ENCODE measurements at places on chromosomes 1 and 21. TPM values are rescaled to one million over a fixed set of nuclear protein-coding genes. Genes with fewer than 3 reads are reported as not detected.

Gene UQCRHL
- total RNA-seq, result 1.3 TPM

Gene CD5L
- not detected for total RNA-seq

Gene OPRD1
- total RNA-seq, result not detected

Gene LRRC38
- total RNA-seq, result not detected

Gene SLC37A1
- 11.7 TPM for total RNA-seq

Gene RGS13
- total RNA-seq, result 1.5 TPM

Gene PLCH2
- 0.71 TPM for total RNA-seq

Gene GRHL3
- total RNA-seq, result not detected

Gene TTC24
- 0.36 TPM for total RNA-seq

Gene MACF1
- total RNA-seq, result 613 TPM

Gene ZBTB8B
- total RNA-seq, result not detected

Gene MR1
- 23.9 TPM for total RNA-seq

Gene SPATA1
- total RNA-seq, result 1.9 TPM

Gene SPRR5
- not detected for total RNA-seq

Gene BNIPL
- 0.54 TPM for total RNA-seq

DNA sequence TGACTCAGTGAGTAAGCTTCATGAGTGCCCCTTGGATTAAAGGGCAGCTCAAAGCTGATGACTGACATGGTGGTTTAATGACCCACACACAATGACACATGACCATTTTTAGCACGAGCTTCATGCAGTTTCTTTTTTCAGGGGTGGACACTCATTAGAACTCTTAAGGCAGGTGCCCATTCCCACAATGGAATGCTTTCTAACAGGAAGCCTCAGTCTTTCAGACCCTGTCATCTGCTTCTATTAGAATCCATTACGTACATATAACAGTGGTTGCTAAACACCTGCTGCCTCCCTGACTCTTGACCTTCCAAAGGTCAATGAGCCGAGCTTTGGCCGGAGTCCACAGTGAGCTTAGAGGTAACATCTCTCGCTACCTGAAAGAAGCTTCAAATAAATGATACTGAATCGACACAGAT lies 27.4 kb downstream of the AKNAD1 start:
- DNase-seq, result no peak

- no peak for DNase-seq
Observed at GRCh38 chr1:202124142-202124541, 1.4 kb downstream of the GPR37L1 start.

DNA sequence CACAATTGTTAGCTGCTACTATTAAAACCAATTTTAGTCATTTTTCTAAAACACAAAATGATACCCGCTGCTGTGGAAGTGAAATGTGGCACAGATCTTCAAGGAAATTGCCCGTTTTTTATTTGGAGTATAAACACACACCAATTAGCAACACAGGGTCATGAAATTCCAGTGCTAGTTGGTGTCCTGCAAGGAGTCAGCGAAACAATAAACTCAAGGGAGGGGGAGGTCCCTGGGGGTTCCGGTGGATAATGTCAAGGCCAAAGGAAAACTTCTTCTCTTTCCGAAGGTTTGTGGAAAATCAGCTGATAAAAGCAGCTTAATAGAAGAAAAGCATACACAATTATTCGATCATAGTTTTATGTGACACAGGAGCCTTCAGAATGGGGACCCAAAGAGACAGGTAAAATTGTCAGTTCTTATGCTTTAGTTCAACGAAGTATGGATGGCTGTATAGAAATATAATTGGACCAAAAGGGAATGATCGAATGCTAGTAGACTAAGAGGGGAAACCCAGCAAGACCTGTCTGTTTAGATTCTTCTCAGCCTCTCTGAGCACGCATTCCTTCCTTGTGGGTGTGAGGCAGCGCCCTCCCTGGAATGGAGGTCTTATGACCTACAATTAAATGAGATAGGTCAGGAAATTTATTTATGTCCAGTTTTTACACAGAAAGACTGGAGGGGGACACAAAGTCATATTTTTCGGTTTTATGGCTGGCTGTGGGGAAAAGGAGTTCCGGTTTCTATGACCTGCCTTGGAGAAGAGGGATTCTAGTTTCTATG lies 65.9 kb downstream of the KCNK1 start:
- no peak for DNase-seq

DNA sequence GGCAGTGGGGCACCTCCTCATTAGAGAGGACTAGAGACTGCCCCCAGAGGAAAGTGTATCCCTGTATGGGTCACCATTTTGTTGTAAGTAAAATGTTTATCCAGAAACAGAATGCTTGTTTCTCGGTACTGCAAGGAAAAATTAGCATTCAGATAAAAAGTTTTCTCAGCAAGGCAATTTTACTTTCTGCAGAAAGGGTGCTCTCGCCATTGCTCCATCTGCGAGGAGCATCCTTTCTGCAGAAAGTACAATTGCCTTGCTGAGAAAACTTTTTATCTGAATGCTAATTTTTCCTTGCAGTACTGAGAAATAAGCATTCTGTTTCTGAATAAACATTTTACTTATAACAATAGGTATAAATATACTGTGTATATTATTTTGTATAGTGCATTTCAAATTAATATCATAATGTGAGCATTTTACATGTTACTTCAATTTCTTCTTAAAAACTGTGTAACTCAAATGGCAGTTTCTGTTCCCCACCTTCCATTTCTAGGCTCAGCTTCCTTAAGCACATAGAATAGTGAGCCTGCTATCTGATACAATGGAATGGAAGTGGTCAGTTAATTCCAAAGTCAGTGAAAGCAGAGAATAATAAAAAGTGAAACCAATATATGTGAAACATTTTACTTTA lies 76.5 kb upstream of the DESI2 start:
- DNase-seq, result no peak

GRCh38 chr1:30384286-30385245 lies 338.8 kb downstream of the MATN1 start:
- peak; percentile 55 for DNase-seq

- DNase-seq, result no peak
Observed at GRCh38 chr1:230708631-230709580, 5.0 kb downstream of the AGT start.

GRCh38 chr1:174005032-174005431 lies 17.1 kb downstream of the RC3H1 start:
- no peak for DNase-seq

- no peak for DNase-seq
Observed at GRCh38 chr1:245378745-245379144, 224.0 kb downstream of the KIF26B start.

GRCh38 chr21:38349111-38349746 lies 92.4 kb downstream of the KCNJ15 start:
- DNase-seq, result no peak

DNA sequence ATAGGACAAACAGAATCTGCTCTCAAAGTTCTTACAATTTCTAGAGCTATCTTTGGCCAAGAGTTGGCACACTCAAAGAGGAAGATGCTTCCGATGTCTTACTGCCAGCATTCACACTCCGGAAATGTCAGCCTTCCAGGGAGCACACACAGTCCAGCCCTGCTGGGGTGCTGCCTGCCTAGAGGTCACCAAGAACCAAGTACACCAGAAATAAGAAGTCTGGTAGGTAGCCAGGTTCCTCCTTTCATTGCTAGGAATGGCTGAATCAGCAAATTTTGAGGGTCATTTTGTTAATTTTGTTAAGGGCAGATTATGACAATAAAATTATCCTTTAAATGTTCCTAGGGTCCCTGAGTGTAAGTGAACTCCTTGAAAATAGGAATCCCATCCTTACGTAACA lies 77.5 kb downstream of the PLPP3 start:
- no peak for DNase-seq

GRCh38 chr21:39518055-39518846 lies 66.5 kb downstream of the SH3BGR start:
- no peak for DNase-seq

DNA sequence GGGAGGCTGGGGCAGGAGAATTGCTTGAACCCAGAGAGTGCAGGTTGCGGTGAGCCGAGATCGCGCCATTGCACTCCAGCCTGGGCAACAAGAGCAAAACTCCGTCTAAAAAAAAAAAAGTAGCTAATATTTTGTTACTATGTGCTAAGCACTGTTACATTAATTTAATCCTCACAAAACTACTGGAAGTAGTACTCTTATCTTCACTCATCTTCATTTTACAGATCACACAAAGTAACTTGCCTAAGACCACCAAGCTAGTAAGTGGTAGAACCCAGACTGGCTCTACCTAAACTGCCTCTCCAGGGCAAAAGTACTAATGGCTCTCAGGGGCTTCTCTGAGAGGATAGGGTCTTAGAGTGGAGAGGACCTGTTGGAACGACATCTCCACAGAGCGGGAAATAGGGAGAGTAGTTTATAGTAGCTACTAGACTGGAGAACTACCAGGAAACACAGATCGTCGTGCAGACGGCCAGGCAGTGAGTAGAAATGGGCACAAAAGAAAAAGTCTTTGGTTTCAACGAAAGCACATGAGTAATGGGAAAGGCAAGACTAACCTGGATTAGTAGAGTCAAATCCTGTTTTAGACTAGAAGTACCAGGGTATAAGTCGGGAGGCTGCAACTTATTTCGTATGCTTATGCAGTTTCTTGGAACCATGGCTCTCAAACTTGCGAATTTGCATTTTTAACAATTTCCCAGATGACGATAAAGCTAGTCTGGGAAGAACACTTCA lies 1.4 kb downstream of the CLCC1 start:
- DNase-seq, result no peak

- no peak for DNase-seq
Observed at GRCh38 chr1:55235722-55236121, 20.6 kb upstream of the USP24 start.

GRCh38 chr1:221078260-221078965 lies 199.2 kb downstream of the HLX start:
- no peak for DNase-seq

DNA sequence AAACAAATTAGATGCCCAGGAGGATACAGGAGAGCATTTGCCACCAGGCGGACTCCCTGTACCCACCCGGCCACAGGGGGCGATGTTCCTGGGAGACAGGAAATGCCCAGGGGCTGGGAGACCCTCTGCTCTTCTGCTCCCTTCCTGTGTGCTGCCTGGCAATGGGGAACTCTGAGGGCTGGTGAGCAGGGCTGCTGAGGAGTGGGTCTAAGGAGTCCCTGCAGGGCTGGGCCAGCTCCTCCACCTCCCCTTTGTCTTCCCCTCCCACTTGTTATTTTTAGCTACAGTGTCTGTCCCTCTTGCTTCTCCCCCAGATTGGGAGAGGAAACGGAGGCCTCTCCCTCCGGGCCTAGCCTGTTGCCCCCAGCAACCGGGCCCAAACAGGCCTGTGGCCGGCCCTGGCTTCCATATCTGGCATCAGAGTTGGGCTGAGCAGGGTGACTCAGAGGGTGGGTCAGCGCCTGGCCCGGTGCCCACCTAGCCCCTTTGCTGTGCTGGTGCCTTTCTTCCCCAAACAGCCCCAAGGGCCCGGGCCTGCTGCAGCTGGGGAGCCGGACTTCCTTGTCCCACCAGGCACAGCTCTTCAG lies 11.6 kb downstream of the LMNA start:
- peak; percentile 99 for DNase-seq

DNA sequence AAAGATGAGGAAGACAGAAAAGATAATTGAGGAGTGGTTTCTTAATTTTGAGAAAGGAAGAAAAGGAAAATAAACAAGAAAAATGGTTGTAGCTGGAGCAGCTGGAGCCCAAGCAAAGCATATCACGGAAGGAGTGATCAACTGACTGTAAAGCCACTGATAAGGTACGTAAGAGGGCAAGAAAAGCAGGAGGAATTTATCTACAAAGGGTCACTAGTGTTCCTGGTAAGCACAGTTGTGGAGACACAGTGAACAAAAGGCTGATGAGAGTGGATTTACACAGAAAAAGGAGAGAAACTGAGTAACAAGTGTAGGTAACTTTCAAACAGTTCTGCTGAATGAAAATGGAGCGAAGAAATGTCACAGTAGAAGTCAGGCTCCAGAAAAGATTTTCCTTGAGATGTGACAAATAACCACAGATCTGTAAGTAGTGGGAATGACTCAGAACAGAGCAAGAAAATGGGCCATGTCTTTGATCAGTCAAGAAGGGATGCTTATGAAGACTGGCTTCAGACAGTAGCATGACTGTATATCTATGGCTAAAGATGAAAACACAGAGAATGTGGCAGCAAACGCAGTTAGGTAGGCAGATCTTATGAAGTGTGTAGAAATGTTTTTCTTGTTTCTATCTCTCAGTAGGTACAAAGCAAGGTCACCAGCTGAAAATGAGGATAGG lies 45.6 kb upstream of the RBM34 start:
- no peak for DNase-seq

- peak; percentile 37 for DNase-seq
Observed at GRCh38 chr1:6523566-6523965, 30.7 kb downstream of the NOL9 start.

DNA sequence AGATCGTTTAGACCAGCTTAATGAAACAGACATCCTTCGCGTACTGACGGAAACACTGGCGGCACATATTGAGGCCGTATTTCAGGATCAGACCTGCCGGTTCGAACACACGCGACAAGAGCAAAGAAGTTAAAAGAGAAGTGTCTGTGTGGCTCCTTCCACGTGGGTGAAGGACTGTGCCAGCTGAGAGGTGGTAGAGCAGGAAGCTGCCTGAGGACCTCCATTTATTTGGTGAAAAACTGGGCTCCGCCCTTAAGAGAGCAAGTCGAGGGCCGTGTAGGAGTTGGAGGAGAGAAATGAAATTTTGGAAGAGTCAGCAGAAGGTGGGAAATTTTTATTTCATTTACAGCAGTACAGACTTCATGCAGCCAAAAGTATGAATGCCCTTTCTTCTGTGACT lies 38.8 kb upstream of the ADORA3 start:
- DNase-seq, result no peak

GRCh38 chr1:96049759-96050409 lies 671.7 kb upstream of the PTBP2 start:
- no peak for DNase-seq

GRCh38 chr21:34915364-34915841 lies 133.7 kb downstream of the RUNX1 start:
- DNase-seq, result no peak

GRCh38 chr1:193060115-193060403 lies 647 bp downstream of the RO60 start:
- no peak for DNase-seq

DNA sequence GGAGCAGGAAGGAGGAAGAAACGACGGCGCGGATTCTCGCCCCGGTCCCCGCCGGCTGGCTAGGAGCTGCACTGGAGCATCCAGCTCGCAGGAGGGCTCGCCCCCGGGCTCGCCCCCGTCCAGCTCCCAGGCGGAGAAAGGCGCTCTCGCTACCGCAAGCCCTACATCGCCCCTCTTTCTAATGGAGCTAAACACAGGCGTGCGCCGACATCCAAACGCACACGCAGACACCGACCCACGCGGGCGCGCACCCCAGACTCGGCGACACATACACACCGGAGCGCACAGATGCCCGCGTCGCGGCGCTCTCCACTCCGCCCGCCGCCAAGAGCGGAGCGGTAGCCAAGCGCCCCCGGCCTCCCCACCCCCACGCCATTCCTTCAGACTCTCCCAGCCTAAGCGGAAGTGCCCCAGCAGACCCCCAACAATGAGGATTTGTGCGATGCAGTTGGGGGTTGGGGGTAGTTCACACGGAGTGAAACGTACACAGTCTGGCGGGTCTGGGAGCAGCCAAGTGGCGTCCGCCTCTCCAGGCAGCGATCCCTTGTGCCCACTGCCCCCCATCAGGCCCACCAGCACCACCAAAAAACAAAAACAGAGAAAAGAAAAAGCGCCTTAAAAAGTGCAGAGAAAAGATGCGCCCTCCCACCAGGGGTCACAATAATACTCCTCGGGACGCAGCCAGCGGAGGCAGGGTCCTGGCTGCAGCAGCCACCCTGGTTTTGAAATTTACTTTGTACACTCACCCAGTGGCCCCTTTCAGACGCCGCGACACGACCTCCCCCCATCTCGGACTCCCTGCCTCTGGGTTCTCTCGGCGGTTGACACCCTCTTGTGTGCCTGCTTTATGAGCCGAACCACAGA lies 1.4 kb downstream of the DAB1 start:
- DNase-seq, result no peak

GRCh38 chr1:117815926-117816325 lies 113.5 kb downstream of the GDAP2 start:
- DNase-seq, result no peak

GRCh38 chr1:189623336-189623735 lies 854.3 kb downstream of the BRINP3 start:
- DNase-seq, result no peak

All from aorta (tissue), 5 donors.